NCI-H69 (cell line): ENCODE measurements at places on chromosomes 5 and 9.

DNA sequence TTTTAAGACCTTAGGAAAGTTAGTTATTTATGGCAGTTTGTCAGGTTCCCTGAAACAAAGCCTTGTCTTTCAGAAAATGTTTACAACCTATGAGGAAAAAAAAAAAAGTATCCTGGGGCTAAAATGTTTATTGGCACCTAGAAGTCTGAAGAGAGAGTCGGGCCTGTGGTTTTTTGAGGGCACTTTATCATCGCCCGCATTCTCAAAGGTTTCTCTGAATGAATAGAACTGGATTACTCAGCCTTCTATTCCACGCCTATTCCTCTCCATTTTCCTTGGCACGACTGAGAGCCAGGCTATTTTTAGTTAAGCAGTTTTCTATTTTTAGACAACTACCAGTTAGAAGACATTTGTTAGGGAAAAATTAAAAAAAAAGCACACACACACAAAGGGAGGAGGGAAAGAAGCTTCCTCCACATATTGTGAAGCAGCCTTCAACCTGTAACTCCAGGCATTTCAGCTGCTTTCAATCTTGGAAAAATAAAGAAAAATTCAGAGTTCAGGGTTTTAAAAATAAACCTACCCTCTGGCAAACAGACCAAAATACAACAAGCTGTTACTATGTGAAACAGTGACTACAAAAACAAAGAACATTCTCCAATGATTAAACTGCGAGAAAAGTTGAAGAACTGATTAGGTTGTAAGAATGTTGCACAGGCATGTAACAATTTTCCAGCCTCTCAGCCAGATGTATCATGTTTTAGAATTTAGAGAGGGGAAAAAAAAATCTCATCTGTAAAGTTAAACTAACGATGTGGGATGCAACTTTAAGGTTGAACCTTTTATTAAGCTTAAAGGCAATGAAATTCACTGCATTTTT is 97.0 kb downstream of the MEF2C start:
- peak; percentile 27 for DNase-seq

DNA sequence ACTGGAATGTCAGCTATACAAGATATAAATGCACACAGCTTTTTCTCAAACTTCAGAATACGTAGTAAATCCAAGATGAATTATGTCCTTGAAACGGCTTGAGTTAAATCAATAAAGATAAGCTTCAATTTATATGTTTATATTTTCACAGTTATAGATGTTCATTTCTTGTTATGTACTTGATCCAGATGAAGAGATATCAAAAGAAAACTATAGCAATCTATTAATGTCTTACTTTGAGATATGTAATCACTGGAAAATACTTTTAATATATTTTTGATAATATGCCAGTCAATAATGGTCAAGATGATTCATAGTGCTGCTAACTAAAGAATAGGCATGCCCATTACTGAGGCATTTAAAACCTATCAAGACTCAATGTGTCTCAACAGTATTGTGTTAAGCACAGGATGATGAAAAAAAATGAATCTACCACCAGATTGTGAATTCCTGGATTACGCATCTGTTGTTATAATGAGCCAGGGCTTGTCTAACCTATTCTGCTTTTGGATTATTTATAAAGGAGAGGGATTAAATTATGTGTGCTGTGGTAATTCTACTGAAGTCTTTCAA is 372.6 kb upstream of the PRR16 start:
- DNase-seq = no peak

DNA sequence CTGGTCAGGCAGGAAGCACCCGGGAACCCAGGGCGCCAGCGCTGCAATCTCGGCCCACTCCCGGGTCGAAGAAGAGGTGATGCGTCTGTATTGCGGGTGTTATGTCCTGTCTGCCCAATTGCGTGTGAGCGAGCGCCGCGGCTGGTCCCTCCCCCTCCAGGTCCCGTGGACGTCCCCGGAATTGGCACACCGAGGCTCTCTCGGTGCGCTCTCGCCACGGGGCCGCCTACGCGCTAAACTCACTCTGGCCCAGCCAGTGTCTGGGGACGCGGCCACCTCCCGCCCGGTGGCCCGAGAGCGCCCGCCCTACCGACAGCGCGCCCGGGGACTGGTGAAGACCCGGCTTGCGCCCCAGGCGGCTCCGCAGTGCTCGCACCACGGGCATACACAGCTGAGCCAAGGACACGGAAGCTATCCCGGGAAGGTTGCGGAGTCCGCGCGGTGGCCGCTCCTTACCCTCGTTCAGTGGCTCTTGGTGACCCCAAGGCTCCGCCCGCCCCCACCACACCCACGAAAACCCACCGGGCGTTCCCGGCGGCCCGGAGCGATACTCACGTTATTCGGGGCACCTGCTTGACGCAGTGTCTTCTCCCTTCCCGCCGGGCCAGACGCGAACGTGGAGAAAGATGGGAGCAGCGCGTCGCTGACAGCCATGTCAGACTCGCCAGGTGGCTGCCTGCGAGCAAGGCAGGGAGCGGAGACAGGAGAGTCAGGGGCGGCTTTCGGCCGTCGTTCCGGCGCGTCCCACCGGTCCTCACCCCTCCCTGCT is 1.0 kb downstream of the KLF4 start:
- peak; percentile 83 for DNase-seq

- DNase-seq = no peak
Observed at GRCh38 chr9:120569556-120569955, 10.4 kb downstream of the CDK5RAP2 start.

DNA sequence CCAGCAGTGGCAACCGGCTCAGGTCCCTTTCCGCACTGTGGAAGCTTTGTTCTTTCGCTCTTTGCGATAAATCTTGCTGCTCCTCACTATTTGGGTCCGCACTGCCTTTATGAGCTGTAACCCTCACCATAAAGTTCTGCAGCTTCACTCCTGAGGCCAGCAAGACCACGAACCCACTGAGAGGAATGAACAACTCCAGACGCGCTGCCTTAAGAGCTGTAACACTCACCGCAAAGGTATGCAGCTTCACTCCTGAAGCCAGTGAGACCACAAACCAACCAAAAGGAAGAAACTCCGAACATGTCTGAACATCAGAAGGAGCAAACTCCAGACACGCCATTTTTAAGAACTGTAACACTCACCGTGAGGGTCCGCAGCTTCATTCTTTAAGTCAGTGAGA is 103.5 kb downstream of the GLIS3 start:
- DNase-seq = no peak

DNA sequence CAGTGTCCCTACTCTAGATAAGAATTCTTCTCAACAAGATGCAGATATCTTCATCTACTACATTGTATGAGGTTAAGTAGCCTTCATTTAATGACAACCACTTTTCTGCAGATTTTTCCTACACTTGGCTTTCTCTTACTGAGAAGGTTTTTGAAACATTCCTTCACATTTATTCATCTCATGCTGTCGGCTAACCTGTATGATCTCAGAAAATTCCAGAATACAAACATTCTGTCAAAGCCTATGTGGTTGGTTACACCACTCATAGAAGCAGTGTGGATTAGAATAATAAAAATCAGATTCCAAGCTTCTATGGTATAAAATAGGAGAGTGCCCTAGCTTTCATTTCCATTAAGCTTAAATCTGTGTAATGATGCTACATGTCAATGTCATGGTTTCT is 39.4 kb upstream of the ERCC6L2 start:
- DNase-seq = no peak

GRCh38 chr5:176466245-176466871 is 18.2 kb downstream of the FAF2 start:
- DNase-seq = no peak

DNA sequence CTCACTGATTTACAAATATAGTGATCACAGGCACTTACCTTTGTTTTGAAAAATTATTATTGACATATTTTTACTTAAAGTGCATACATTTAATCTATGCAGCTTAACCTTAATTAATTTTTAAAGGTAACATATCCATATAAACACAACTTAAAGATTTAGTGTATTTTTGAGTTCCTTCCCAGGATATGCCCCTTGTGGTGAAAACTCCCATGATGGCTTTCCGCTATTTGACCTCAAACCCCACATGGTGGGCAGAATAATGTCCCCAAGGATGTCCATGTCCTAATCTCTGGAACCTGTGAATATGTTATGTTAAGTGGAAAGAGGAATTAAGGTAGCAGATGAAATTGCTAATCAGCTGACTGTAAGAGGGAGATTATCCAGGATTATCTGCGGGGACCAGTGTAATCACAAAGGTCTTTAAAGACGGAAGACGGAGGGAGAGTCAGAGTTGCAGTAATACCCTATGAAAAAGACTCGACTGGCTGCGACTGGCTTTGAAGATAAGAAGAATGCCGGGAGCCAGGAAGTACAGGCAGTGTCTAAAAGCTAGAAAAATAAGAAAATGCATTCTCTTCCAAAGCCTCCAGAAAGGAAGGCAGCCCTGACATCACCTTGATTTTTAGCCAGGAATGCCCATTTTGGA is 193.9 kb downstream of the ICE1 start:
- DNase-seq = peak; percentile 29

DNA sequence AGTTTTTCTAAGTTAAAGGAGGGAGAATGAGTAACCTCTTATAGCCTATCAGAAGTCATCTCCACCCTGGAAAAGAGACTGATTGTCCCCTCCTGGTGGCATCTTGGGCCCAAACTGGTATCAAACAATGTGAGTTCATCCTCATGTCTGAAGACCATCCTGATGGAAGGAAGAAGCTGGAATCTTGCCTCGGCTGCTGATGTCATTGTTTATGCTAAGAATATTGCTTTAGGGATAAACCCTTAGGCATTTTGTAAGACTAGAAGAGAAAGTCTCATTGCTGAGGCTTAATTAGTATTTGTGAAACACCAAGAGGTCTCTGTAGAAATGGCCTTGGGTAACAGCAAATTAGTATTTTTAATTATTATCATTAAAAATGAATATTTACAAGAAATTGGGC is 65.7 kb upstream of the KCNN2 start:
- no peak for DNase-seq

GRCh38 chr9:131773911-131774379 is 34.1 kb upstream of the RAPGEF1 start:
- peak; percentile 29 for DNase-seq

- no peak for DNase-seq
Observed at GRCh38 chr5:96615223-96615622, 47.0 kb upstream of the CAST start.

- DNase-seq = peak; percentile 68
Observed at GRCh38 chr5:112290691-112291090, 128.4 kb downstream of the EPB41L4A start.

DNA sequence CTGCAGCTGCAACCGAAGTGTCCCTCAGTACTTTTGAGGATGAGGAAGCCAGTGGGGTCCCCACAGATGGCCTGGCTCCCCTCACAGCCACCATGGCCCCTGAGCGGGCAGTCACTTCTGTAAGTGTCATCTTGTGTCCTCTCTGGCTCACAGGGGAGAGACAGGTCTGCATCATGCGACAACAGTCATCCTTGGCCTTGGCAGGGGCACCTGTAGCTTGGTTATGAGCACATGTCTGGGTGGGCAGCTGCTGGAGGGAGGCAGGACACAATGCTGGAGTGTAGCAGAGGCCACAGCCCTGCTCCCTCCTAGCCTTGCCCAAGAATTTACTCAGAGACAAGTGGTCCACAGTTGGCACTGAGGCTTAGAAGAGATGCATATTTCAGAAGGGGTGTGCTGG is 71.7 kb downstream of the COL15A1 start:
- DNase-seq = no peak

- DNase-seq = peak; percentile 91
Observed at GRCh38 chr5:172626031-172626581, 15.0 kb upstream of the NEURL1B start.

GRCh38 chr5:64074533-64074932 is 91.1 kb upstream of the RNF180 start:
- peak; percentile 70 for DNase-seq

- DNase-seq = no peak
Observed at GRCh38 chr9:109456811-109457210, 41.3 kb downstream of the PTPN3 start.

DNA sequence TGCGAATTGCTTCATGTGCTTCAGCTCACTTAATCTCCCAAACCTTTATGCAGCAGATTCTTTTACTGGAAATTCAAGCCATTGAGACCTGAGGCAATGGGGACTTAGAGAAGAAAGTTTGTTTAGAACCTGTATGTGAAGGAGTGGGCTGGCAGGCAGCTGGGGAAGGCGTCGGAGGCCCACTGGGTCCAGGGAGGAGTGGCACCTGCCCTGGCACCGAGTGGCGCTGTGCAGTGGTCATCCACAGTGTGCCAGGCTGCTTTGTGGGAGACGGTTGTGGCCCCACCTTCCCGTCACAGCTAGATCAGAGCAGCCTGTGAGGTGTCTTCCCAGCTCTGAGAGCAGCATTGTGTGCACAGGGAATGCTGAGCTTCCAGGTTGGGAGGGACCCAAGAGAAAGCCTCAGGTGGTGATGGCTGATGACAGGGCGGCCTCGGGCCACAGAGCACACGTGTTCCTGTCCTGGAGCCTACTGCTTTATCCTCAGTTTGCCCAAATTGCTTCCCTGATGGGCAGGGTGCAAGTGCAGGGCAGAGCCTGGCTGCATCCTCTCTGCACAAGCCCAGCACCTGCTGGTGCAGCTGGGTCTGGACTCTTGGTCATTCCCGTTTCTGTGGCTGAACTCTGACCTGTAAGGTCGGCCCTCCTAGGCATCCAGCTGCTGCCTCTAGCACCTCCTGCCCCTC is 175.2 kb downstream of the CACNA1B start:
- no peak for DNase-seq

GRCh38 chr9:117239428-117239827 is 175.4 kb downstream of the ASTN2 start:
- DNase-seq = no peak

- DNase-seq = no peak
Observed at GRCh38 chr5:168591302-168592013, 12.3 kb upstream of the PANK3 start.

DNA sequence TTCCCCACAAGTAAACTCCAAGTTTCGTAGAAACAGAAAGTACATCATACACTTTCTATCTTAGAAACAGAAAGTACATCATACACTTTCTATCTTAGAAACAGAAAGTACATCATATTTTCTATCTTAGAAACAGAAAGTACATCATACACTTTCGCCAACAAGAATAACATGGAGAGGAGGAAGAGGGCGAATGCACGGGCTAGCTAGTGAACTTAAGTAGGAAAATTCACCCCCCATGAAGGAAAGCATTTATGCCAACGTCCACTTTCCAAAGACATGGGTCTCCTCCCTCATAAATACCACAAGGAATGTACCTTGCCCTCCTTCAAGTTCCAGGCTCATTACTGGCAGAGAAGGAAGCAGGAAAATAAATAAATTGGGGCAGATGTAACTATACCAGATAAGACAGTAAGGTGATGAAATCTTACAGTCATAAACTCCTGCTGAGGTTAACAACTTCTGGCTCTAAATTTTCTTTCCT is 64.7 kb downstream of the FRMD3 start:
- no peak for DNase-seq

- DNase-seq = no peak
Observed at GRCh38 chr9:90061187-90061586, 456.4 kb downstream of the GADD45G start.

- no peak for DNase-seq
Observed at GRCh38 chr5:173522518-173522917, 93.9 kb downstream of the BOD1 start.

GRCh38 chr5:141940695-141941271 is 17.1 kb downstream of the DELE1 start:
- DNase-seq = peak; percentile 17
